ENCODE measurements at places on chromosomes 1 and 21.

DNA sequence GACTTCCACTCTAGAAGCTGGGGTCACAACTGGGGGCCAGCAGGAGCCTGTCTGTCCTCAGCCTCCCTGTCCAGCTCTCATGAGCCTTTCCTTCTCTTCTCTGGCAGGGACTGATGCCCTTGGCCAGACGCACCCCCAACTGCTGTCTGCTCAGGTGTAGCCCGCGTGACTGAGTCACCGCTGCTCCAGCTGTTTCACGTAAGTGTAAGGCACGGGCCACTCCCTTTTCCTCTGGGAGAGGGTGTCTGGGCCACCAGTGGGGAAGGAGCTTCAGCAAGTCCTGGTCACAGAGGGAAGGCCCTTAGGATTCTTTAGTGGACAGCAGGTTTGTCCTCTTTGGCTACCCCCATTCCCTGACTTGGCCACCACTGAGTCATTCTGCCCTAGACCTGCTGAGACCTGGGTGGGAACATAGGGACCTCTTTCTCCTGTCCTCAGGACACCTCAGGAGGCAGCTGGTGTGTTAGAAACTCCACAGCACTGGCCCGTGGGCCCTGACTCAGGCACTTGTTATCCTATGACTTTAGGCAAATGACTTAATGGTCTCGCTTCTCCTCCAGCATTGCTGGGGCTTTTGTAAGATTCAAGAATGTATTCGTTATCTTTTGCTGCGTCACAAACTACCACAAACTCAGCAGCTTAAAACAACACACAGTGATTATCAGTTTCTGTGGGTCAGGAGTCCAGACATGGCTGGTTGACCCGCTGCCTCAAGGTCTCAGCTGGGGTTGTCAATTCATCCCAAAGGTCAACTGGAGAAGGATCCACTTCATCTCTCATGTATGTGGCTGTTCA, 64.8 kb downstream of the FAM163A start:
- no peak for DNase-seq

- DNase-seq: no peak
These were observed 19.2 kb upstream of the RCAN3 start for GRCh38 chr1:24483441-24483840.

DNA sequence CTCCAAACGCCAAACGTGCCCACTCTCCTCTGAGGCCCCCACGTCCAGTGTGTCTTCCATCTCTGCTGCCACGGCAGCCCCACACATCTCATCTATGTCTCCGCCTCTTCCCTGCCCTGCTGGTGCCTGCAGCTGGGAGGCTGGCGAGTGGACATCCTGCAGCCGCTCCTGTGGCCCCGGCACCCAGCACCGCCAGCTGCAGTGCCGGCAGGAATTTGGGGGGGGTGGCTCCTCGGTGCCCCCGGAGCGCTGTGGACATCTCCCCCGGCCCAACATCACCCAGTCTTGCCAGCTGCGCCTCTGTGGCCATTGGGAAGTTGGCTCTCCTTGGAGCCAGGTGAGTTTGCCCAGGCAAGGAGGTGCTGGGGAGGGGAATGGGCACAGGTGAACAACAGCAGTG, 8.6 kb downstream of the ADAMTSL4 start:
- DNase-seq: no peak

- DNase-seq: no peak
These were observed 19.8 kb upstream of the DESI2 start for GRCh38 chr1:244633140-244633539.

- no peak for DNase-seq
These were observed 104.9 kb upstream of the SNX7 start for GRCh38 chr1:98556521-98557158.

GRCh38 chr1:181482001-181482430, 1.3 kb upstream of the CACNA1E start:
- DNase-seq: no peak

- DNase-seq: no peak
These were observed 13.3 kb downstream of the ETV3L start for GRCh38 chr1:157086299-157086698.

DNA sequence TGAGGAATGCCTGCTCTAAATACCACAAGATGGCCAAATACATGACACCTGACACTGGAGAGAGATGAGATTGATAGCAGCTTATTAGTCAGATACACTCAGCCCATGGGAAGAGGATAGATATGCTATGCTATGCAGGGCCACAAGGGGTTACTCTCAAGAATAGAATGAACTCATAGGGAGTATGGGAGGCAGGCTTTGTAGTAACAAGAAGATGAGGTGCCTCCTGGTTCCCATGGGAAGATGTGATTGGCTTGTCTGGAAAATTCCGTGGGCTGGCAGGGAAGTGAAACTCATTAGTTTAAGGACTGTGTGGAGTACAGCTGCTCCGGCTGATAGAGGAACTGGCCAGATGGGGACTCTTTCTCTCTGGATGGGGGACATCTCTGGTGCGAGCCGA, 16.5 kb downstream of the CCDC30 start:
- no peak for DNase-seq

- DNase-seq: no peak
These were observed 151.8 kb downstream of the EIF4G3 start for GRCh38 chr1:21024918-21025317.

DNA sequence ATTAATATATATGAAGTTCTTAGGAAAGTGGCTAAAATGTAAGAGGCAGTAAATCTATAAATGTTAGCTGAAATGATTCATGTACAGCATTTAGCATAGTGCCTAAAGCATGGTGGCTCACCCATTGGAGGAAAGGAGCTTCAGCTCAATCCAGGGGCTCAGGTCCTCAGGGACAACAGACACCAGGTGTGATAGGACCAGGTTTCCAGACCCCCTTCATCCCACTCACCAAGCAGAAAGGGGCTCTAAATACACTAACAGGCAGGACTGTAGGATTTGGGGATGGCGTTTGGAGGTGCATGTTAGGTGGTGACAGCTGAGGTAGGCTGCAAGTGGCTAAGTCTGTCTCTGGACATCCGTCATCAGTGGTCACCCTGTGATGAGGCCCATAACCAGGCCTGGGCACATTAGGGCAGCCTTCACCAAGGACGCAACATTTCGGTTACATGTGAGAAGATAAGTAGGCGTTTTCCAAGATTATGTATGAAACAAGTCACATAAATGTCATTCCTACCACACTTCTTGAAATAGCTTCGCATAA, 233.1 kb downstream of the C1orf94 start:
- DNase-seq: no peak

- no peak for DNase-seq
These were observed 56.1 kb upstream of the SDC3 start for GRCh38 chr1:30964706-30965105.

DNA sequence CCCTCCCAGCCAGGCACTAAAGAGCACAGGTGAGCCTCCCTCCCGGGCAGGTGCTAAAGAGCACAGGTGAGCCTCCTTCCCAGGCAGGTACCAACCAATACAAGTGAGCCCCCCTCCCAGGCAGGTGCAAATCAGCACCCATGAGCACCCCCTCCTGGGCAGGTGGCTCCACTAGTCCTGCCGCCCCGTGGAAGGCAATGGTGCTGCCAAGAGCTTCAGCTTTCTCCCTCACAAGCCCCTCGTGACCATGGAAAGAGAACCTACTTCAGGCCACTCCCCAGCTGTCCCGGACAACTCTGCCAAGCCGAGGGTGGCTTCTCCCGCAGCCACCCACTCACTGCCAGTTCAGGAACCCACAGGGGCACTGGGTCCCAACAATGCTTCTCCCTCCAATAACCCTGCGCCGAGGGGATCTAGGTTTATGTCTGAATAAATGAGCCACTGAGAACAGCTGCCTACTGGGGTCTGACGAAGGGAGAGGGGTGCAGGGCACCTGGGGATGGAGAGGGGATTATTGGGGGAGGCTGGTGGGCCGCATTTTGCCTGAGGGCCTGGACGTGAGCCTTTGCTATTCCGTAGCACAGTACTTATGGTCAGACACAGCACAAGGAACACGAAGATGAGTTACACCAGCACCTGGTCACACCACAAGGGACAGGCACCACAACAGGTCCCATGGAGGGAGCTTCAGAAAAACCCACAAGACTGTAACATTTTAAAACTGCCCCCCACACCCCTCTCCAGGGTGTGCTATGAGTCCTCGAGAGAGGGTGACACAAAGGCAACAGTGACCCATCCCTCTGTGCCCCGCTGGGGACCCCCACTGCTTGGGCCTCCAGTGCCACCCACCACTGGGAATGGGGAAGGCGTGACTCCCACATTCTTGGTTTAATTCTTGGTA, 46.3 kb downstream of the PRDM15 start:
- no peak for DNase-seq

- no peak for DNase-seq
These were observed 473.0 kb upstream of the ADGRL2 start for GRCh38 chr1:81327743-81328142.

GRCh38 chr1:163168053-163168452, 34.7 kb downstream of the RGS5 start:
- DNase-seq: no peak

DNA sequence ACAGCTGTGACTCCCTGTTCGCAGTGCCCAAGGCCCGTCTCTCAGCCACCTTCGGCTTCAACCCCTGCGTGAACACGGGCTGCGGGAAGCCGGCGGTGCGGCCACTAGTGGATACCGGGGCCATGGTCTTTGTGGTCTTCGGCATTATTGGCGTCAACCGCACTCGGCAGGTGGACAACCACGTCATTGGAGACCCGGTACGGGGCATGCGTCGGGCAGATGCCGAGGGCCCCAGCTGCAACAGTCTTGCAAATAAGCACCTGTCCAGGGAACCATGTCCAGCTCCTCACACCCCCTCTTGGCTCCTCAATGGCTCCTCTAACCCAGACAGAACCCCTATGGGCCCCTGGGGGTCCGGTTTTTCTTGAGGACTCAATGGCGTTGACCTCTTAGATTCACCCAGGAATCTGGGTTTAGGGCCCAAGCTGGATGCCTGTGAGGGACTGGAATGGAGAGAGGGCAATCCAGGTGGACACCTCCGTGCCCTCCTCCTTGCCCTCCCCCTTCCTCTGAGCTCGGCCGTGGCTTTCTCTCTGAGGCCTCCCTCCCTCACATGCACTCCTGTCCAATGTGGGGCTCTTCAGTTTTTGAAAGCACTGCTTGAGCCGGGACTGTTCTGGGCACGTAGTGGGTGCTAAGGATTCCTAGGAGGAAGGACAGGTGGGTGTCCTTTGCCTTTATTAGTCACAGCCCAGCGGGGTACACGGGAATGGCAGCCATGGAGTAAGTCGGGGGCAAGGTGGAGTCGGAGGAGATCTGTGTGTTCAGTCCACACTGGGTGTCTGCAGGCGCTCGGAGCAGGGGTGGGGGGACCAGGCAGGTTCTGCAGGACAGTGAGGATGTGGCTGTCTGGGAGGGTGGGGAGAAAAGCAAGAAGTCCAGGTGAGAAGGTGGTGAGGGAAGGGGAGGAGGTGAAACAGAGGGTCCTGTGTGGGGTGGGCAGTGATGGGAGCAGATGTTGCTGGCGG, 51.1 kb downstream of the DISP3 start:
- DNase-seq: no peak

- no peak for DNase-seq
These were observed 1063.9 kb downstream of the PLA2G4A start for GRCh38 chr1:187892683-187893039.

- DNase-seq: no peak
These were observed 215.8 kb upstream of the JUN start for GRCh38 chr1:58999676-59000075.

GRCh38 chr1:41373373-41373772, 12.1 kb downstream of the FOXO6 start:
- DNase-seq: no peak

- no peak for DNase-seq
These were observed 21.9 kb upstream of the LAX1 start for GRCh38 chr1:203743091-203743571.

DNA sequence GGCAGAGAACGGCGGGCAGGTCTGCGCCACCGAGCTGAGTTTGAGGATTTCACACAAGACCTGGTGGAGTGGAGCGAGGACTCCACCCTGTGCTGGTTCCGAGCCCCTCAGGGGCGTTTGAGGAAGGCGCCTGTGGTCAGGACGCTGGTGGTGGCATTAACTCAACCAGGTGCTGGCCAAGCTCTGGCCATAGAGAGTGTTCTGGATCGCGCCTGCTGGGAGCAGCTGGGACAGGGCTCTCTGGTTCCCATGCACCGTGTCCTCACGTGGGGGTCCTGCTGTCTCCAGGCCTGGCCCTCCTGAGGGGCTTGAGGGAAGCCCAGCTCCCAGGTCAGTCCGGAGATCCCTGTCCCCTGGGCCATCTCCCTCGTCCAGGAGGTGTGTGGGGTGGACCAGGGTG, 24.8 kb upstream of the TTC34 start:
- no peak for DNase-seq

GRCh38 chr1:64549464-64550239, 79.7 kb downstream of the CACHD1 start:
- no peak for DNase-seq

DNA sequence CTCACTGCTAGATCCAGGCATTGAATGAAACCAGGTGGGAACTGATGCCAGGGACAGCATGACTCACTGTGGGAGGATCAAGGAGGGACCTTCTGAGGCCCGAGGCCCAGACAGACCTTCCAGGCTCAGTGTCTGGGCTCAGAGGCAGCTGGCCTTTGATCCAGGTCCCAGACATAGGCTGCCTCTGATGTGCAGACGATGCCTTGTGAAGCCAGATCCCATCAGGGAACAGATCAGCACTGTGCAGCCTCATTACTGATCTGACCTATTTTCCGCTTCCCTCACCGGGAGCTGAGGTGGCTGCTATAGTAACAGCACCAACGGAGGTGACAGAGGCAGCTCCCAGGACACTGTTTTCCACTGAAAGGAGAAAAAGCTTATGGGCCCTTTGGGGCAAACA, 399.5 kb downstream of the MATN1 start:
- DNase-seq: peak; percentile 32

DNA sequence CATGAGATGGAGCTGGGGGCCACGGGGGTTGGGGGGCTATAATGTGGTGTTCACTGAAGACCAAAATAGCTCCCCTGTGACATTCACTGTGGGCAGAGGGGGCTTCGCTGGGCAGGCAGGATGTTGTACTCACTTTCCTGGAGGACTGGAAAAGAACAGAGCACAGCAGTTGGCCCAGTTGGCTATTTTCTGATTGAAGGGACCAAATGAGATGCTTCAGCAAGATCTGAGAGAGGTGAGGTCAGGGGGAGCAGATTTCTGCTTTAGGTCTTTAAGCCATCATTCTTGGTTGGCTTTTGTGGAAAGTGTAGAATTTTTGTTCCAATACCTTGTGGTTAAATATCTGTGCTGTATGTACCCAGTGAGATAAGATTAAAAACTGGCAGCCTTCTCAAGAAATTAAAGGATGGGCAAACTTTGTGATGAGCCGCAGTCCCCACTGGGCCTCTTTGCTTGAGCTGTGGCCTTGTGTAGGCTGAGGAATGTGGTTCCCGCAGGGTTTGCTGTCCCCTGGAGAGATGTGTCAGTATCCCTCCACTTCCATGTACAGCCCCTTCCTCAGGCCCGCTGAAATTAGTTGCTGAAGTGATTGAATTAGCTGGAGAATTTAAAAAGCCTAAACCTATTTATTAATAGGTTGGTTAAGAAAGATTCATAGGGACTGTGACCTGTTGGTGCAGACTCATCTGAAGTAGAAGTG, 80.7 kb downstream of the ATP5PO start:
- DNase-seq: no peak

- no peak for DNase-seq
These were observed 50.0 kb downstream of the FOXO6 start for GRCh38 chr1:41411229-41411628.

Measured in head of caudate nucleus (tissue), 42 donors.